Glutamatergic neuron (in vitro differentiated cells): ENCODE measurements at places on chromosomes 4 and X. TPM values are rescaled to one million over a fixed set of nuclear protein-coding genes. Genes with fewer than 3 reads are reported as not detected.
A peak's percentile ranks its signal among the peaks of the same experiment; 100 is the strongest.

Gene CTAG1A
- total RNA-seq, result not detected

Gene SLC7A11
- 10.4 TPM for total RNA-seq

Gene KANTR
- 20.0 TPM for total RNA-seq

DNA sequence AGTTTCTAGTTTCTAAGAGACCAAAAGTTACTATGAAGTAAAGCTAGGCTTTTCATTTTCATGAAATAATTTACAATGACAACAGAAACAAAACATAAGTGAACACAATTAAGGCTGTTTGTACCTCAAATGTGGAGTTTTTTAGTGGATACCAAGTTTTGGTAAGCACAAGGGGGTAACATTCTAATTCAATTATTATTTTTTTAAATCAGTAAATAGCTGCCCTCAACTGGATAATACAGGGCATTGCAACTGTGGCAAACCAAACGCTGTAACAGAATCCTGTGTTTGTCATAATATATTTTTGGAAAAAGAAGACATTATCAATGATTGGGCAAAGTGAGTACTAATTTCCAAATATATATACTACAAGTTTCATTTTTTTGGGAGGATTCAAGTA lies 150.3 kb downstream of the FBXW7 start:
- H3K4me1 ChIP-seq, result peaks cover 3% of the 10 kb centered on the region
- no peaks in the 10 kb centered on the region for H3K36me3 ChIP-seq
- no peak overlapping the region for H3K4me3 ChIP-seq
- no peaks in the 10 kb centered on the region for H3K27me3 ChIP-seq
- H3K27ac ChIP-seq, result no peak overlapping the region
- peak; percentile 10 for DNase-seq

DNA sequence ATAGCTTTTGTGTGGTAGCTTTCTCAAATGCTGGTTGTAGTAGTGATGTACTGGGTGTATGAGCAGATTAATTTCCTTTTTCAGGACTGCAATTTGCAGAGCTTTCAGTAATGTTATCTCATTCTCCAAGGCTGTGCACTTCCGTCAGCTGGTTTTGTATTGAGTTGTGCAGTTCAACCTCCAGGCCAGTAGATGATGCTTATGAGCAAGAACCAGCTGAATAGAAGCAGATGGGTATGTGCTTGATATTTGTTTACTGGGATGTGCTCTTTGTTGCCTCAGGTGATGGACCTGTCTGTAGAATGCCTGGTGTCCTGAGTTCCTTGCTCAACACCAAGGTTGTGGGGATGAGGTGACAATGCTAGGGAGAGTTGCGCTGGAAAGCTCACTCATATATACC lies 462.8 kb downstream of the PCDH18 start:
- no peak overlapping the region for H3K27ac ChIP-seq
- no peaks in the 10 kb centered on the region for H3K27me3 ChIP-seq
- no peak overlapping the region for H3K4me3 ChIP-seq
- no peaks in the 10 kb centered on the region for H3K4me1 ChIP-seq

- H3K27me3 ChIP-seq, result no peaks in the 10 kb centered on the region
- H3K4me1 ChIP-seq, result no peaks in the 10 kb centered on the region
- no peak overlapping the region for H3K27ac ChIP-seq
- no peak overlapping the region for H3K4me3 ChIP-seq
Measured at GRCh38 chrX:15864023-15864422, 9.4 kb upstream of the AP1S2 start.

DNA sequence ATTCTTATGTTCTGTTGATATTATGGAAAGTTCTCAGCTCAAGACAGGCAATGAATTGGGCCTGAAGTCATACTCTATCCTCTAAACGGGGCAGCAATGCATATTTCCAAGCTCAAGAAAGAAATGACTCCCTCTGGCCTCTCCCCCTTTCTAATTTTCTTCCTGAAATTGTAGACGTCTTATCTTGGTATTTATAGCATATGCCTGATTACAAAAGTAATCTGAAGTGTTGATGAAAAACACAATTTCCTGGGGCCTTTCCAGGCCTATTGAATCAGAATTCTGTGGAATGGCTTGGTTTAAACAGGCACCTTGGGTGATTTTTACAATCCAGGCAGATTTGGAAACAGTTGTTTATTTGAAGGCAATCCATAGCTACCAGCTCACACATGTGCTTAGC lies 21.4 kb upstream of the PGRMC2 start:
- no peak for DNase-seq
- H3K4me1 ChIP-seq, result peaks cover 10% of the 10 kb centered on the region
- no peak overlapping the region for H3K4me3 ChIP-seq
- no peaks in the 10 kb centered on the region for H3K27me3 ChIP-seq
- no peak overlapping the region for H3K27ac ChIP-seq
